ENCODE measurements at places on chromosomes 5 and 9.

GRCh38 chr5:104247260-104247659 lies 684.7 kb upstream of the NUDT12 start:
- DNase-seq, result no peak

DNA sequence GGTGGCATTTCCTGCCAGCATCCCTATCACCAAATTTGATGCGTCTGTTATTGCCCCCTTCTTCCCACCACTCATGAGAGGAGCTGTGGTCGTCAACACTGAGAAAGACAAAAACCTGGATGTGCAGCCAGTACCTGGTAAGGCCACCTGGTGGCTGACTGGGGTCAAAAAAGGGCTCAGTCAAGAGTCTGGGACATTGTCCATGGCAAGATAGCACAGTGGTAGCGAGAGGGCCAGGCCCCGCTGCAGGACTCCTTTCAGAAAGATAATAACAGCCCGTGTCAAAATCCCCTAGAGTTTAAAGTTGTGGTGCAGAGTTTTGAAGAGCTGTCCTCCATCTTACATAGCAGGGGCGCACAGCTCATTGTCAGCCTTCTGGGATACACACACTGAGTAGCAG lies 40.8 kb downstream of the CSF1R start:
- no peak for DNase-seq

DNA sequence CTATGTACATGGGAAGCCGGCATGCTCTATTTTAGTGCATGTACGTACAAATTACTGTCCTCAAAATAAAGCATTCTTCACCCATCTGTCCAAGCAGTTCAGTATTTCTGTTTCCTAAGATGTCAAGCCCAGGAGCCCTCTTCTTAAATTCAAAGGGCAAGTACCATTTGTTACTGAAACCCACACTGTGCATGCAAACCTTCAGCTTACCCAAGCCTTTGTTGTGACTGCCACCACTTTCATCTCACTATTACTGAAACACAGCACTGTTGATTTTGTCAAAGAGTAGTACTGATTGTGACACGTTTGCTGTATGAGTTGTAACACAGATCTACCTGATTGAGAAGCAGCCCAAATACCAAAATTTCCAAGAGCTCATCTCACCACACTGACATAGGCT lies 390.4 kb upstream of the IZUMO3 start:
- no peak for DNase-seq

GRCh38 chr5:93099902-93100347 lies 481.1 kb downstream of the NR2F1-AS1 start:
- DNase-seq, result no peak

GRCh38 chr9:16725066-16725465 lies 145.4 kb downstream of the BNC2 start:
- DNase-seq, result no peak

- no peak for DNase-seq
These were observed 195.3 kb downstream of the BNC2 start for GRCh38 chr9:16675131-16675530.

- DNase-seq, result no peak
These were observed 39.4 kb downstream of the UNC5A start for GRCh38 chr5:176849611-176850227.

- DNase-seq, result peak; percentile 43
These were observed 2.2 kb upstream of the SPTAN1 start for GRCh38 chr9:128550226-128550625.

- DNase-seq, result no peak
These were observed 149.6 kb downstream of the TTLL11 start for GRCh38 chr9:121943463-121943862.

- DNase-seq, result no peak
These were observed 637.2 kb upstream of the NUDT12 start for GRCh38 chr5:104199771-104200170.

DNA sequence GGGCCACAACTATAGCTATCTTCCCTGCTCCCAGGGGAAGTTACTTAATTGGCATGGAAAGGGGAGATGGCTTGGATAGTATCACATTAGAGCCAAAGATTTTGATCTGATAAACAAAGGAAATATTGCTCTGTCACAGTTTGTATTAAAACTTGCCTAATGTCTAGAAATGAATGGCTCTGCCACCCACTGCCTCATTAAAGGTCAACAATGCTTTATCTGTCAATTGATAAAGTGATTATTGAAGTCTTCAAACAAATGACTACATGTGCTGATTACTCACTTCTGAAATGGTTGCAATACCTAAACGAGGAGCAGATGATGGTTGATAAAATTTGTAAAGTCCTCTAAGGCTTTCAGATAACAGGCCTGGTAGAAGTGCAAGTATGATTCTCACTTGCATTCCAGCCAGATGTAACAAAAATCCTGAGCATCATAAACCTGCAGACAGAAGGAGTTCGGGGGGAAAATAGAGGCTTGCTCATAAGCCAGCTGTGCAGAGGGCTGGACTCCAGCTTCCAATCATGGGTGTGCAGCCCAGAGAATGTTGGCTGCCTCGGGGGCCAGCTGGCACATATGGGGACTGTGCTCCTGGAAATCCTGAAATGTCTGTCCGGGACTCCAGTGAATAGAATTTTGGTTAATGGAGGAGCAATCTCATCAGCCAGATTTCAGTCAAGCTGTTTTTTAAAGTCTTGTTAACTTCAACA lies 200.5 kb upstream of the SLC27A6 start:
- no peak for DNase-seq

- no peak for DNase-seq
These were observed 999.8 kb downstream of the NR2F1-AS1 start for GRCh38 chr5:92581249-92581648.

DNA sequence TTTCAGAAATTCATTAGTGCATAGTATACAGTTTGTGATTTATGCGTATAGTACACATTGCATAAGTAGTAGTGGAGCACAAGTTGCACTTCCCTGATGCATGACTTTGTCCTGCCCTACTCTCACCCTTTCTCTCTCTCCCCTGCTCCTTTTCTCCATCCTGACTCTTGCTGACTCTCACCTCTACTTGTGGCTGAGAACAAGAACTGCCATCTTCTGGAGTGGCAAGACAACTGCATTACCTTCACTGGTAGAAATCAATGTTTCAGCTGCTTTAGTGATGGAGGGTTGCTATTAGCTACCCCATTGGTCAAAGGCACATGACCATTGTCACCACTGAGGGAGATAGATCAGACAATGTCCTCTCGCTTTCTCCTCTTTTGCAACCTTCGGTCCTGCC lies 26.9 kb downstream of the SPEF2 start:
- DNase-seq, result no peak

GRCh38 chr5:40217553-40217952 lies 462.2 kb upstream of the PTGER4 start:
- no peak for DNase-seq

- no peak for DNase-seq
These were observed 47.8 kb downstream of the CDH18 start for GRCh38 chr5:19940192-19940591.

- no peak for DNase-seq
These were observed 116.5 kb downstream of the SLC1A3 start for GRCh38 chr5:36722900-36723299.

- DNase-seq, result no peak
These were observed 349.6 kb upstream of the MPDZ start for GRCh38 chr9:13629067-13629466.

- DNase-seq, result no peak
These were observed 5.0 kb downstream of the DIPK1B start for GRCh38 chr9:136717399-136717798.

DNA sequence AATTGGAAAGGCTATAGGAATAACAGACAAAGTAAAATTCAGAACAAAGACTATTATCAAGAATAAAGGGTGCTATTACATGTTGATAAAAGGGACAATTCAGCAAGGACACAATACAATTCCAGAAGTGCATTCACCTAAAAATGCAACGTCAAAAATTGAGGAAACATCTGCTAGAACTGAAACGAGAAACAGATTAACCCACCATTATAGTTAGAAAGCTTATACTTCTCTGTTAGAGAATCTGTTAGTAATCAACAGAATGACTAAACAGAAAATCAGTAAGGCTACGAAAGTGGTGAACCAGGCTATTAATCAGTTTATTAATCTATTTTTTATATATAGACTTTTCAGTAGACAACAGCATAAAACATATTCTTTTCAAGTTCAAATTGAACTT lies 14.8 kb downstream of the FCN1 start:
- DNase-seq, result no peak

- no peak for DNase-seq
These were observed 33.6 kb upstream of the NSMF start for GRCh38 chr9:137492464-137493363.

DNA sequence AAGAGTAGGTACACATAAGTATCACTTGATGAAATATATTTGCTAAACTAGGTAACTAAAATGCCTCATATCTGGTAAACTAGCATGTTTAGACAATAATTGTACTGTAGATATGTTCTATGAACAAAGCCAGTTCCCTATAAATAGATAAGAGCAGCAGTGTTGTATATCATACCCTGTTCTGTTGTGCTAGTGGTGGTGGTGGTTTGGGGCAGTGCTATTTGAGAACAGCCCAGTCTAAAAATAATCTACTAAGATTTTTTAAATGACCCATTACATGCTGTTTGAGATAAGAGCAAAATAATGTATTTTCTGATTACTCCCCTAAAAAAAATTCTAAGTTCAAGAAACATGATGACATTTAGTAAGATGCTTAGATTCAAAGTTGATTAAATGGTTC lies 829.2 kb upstream of the DMAC1 start:
- DNase-seq, result no peak

- no peak for DNase-seq
These were observed 34.0 kb downstream of the NDUFS4 start for GRCh38 chr5:53594419-53594818.

GRCh38 chr5:8770431-8770830 lies 775.4 kb downstream of the SEMA5A start:
- no peak for DNase-seq

GRCh38 chr9:108961151-108961550 lies 27.0 kb downstream of the ABITRAM start:
- no peak for DNase-seq

- no peak for DNase-seq
These were observed 574.5 kb downstream of the PRELID2 start for GRCh38 chr5:145260670-145261069.

GRCh38 chr9:99335280-99335679 lies 113.2 kb downstream of the SEC61B start:
- DNase-seq, result no peak

GRCh38 chr9:93676310-93677047 lies 100.1 kb downstream of the PHF2 start:
- no peak for DNase-seq

GRCh38 chr9:80233906-80234305 lies 662.1 kb downstream of the TLE4 start:
- no peak for DNase-seq

GRCh38 chr9:89926691-89927220 lies 321.9 kb downstream of the GADD45G start:
- no peak for DNase-seq

GRCh38 chr9:34628656-34629490 lies at the start of gene ARID3C:
Gene ARID3C, minus strand, starts transcription at chr9:34629066. Its CDS starts 1,052 bp downstream, at chr9:34628014.
- DNase-seq, result no peak

DNA sequence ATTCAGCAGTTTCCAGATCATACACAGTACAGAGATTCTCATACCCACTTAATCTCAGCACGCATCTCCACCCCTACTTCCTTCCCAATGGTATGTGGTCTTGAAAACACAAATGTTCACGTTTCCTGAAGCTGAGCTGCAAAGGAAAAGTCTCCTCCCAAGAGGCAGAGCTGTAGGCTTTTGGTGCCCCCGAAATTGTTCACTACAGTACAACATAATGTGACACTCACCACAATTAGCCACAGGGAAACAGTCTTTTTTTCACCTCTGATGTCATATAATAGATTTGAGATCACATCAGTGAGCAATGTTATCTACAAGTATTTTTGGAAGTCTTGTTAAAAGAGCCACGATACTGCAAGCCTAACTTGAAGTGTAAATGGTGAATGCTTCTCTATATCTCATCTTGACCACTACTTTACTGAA lies 40.2 kb downstream of the NFIB start:
- no peak for DNase-seq

GRCh38 chr5:127092690-127093089 lies 19.4 kb upstream of the C5orf63 start:
- no peak for DNase-seq

DNA sequence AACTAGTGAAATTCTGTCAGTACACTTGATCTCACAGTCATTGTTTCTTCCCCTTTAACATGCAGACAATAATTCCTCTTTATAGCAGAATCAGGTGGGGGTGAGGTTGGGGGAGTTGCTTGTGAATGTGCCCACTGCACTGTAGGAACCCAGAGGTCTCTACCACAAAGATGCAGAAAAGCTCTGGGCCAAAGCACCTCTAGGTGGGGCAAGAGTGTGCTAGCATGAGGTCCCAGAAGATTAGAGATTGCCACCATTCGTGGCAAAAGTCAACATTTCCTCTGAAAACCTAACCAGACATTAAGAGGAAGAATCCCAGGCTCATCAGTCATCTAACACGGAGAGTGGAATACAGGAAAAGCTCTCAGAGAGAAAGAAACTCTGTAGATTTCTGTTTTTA lies 74.5 kb downstream of the PTCD2 start:
- DNase-seq, result peak; percentile 60

- no peak for DNase-seq
These were observed 2.9 kb upstream of the SEPTIN8 start for GRCh38 chr5:132779961-132780360.

- DNase-seq, result peak; percentile 84
These were observed 41.4 kb downstream of the GLRX start for GRCh38 chr5:95781101-95781583.

Data from inflammatory macrophage (primary cell).